ENCODE measurements at places on chromosomes 2 and 18.

GRCh38 chr2:174412256-174412655 is 16.7 kb downstream of the SCRN3 start:
- DNase-seq, result no peak

- DNase-seq, result no peak
Observed at GRCh38 chr2:238985931-238986446, 138.1 kb downstream of the TWIST2 start.

DNA sequence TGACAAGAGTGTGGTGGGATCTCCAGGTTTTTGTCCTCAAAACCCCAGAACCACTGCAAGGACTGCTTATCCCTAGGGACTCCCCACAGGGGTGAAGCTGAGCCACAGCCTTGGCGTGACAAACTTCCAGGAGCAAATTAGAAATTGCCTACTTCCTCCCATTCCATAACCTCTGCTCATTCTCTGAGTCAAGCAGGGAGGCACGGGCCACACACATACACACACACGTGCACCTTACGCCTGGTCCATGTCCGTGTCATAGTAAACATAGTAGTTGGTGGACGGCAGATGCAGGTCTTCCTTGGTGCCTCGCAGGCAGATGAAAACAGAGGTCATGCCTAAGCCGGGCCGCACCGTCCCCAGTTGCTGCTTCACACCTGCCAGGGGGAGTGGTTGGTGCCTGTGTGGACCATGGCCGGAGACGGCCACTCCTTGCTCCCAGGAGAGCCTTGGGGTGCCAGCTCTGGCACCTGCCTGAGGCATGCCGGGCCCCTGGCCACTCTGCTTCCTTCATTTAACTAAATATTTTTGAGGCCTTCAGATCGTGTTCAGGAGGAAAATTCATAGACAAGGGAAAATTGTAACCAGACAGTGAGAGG is 9.9 kb downstream of the RETSAT start:
- DNase-seq, result no peak

GRCh38 chr2:216056739-216057138 is 24.9 kb downstream of the PECR start:
- peak; percentile 56 for DNase-seq

- DNase-seq, result no peak
Observed at GRCh38 chr2:179949438-179949837, 57.7 kb downstream of the CWC22 start.

- DNase-seq, result no peak
Observed at GRCh38 chr2:105007367-105007766, 30.5 kb upstream of the MRPS9 start.

- DNase-seq, result no peak
Observed at GRCh38 chr18:30481871-30482270, 560.7 kb downstream of the DSC3 start.

- no peak for DNase-seq
Observed at GRCh38 chr2:106359512-106359911, 108.7 kb downstream of the RGPD3 start.
